ENCODE measurements at places on chromosomes 1 and 21.
A peak's percentile ranks its signal among the peaks of the same experiment; 100 is the strongest.

- DNase-seq = no peak
Measured at GRCh38 chr1:199545780-199546179, 481.7 kb upstream of the NR5A2 start.

- no peak for DNase-seq
Measured at GRCh38 chr1:79988401-79988800, 981.9 kb upstream of the ADGRL4 start.

DNA sequence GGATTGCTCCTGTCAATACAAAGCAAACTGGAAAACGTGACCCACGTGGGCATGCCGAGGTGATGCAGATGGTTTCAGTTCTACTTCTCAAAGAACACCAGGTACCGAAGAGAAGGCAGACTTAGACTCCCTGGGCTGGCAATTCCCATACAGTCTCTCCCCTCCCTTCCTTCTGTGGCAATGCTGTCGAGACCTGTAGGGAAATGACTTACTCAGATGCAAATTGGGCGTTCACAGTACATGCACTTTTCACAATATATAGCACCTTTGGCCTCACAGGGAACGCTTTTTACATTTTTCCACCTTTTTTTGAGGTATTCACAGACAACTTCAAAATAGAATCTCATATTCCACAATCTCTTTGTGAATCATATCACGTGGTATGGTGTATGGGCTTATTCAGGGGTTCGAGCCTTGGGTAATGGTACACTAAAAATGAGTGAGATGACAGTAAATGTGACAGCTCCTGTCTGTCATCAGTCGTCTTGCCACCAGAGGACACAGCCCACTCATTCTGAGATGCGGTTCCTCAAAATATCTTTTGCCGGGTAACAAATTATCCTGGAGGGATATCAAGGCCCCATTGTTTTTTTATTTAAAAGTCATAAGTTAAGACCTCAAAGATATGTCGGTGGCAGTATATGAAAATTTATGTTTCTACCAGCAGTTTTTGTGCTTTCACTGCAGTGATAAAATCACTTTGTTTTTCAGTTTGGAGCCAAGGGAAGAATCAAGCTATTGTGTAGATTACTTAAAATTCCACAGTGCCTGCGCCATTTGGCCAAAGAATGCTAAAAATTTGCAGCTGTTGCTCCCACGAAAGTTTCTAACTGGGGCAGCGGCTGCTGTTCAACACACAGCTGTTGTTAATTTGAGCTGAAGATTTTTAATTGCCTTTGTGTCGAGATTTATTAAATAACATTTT is 168.4 kb downstream of the ZZZ3 start:
- peak; percentile 80 for DNase-seq

DNA sequence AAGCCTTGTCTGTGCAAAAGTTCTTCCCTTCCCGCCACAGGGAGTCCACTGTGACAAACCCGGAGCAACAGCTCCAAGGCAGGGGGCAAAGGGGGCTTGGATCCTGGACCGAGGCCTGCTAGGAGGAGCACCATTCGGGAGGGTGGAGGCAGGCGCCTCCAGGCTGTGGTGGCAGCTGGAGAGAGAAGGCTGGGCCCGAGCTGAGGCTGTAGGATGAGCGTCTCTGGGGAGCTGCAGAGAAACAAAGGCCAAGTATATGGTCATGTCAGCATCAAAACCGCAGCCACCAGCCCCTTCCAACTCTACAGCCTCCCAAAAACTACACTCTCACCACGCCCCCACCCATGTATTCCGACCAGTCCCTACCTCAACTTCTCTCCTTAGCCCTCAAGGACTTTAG is 579 bp downstream of the SH3BP5L start:
- peak; percentile 74 for DNase-seq

DNA sequence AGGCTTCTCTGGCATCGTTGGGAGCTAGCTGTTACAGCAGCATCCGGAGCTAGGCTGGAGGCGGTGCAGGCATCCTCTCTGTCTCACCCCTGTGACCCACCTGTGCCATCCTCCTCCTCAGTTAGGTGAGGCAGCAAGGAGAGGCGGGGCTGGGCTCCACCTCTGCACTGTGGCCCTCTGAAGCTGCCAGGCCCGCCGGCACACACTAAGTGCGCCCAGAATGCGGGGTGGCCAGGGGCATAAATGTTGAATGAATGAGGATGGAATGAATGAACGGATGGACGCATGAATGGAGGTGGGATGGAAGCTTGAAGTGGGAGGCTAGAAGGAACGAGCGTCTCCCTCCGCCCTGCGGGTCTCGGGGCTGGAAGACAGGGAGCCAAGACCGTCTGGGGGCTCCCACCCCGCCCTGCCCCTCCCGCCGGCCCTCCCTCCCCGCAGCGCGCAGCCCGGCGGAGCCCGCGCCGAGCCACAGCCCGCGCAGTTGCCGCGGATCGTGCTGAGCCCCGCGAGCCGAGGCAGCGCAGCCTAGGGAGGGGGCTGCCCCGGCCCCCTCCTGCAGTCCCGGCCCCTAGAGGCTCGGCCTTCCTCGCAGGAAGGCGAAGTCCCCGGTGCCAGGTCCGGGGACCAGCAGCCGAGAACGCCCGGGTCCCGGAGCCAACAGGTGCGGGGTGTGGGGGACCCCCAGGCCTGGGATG is at the start of gene HCRTR1:
TSS of gene HCRTR1 (plus strand) at position 472 of the 698 bp plus-strand sequence. CDS start 1,504 bp downstream, outside the sequence.
- DNase-seq = no peak

DNA sequence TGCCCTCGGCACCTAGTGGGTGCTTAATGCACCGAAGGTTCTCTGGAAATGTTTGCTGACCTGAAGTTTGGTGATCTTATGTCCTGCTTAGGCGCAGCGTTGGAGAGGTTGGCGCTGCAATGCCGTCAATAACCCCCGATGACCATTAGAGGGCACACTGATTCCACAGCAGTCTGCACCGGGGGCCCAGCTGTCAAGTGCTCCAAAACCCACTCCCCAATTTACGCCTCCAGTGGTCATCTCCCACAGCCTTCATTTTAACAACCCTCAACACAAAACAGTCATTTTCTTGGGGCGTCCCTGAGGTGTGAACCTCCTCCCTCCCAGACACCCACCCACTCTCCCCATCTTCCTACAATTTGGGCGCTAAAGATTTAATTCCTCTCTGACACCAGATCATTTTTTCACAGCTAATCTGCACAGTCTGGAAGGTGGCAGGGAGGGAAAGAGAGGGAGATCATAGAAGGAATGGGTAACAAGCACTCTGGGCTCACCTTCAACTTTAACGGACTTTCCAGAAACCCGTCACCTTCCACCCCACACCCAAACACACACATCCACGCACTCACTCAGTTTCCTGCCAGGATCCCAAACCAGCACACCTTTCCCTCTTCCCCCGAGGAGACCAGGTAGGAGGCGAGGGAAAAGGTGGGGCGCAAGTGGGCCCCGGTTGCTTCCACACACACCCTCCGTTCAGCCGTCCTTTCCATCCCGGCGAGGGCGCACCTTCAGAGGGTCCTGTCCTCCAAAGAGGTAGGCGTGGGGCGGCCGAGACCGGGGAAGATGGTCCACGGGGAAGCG is 570 bp upstream of the NPR1 start:
- DNase-seq = peak; percentile 83

- no peak for DNase-seq
Measured at GRCh38 chr1:41442697-41443251, 41.7 kb downstream of the EDN2 start.

GRCh38 chr1:211928993-211929637 is 98.6 kb upstream of the LPGAT1 start:
- DNase-seq = no peak

DNA sequence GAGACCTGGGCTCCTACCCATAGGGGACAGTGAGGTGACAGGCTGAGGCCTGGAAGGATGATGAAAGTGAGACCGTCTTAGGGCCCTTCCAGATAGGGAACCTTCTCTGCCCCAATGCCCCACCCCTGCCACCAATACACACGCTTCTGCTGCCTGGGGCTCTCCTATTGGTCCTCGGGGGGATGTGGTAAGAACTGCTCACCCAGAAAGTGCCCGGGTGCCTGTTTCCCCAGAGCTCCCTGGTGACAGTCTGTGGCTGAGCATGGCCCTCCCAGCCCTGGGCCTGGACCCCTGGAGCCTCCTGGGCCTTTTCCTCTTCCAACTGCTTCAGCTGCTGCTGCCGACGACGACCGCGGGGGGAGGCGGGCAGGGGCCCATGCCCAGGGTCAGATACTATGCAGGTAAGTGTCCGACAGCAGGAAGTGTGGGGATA is 948 bp downstream of the SEMA4A start:
- DNase-seq = no peak

DNA sequence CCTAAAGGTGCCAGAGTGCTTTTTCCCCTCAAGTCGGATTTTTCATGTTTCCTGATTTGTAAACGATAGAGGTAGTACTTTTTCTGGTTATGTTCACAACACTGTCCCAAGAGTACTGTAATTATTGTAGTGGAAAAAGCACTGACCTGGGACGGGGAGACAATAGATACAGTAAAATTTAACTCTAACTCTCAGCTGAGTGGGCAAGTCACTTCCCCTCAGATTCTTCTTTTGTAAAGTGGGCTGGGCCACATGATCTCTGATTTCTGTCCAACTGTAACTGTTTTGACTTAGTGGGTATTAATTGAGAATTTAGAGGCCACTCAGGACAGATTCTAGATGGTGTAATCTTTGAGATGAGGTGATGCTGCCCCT is 19.1 kb downstream of the MARCKSL1 start:
- no peak for DNase-seq

GRCh38 chr1:1119272-1119890 is 3.5 kb upstream of the C1orf159 start:
- no peak for DNase-seq

DNA sequence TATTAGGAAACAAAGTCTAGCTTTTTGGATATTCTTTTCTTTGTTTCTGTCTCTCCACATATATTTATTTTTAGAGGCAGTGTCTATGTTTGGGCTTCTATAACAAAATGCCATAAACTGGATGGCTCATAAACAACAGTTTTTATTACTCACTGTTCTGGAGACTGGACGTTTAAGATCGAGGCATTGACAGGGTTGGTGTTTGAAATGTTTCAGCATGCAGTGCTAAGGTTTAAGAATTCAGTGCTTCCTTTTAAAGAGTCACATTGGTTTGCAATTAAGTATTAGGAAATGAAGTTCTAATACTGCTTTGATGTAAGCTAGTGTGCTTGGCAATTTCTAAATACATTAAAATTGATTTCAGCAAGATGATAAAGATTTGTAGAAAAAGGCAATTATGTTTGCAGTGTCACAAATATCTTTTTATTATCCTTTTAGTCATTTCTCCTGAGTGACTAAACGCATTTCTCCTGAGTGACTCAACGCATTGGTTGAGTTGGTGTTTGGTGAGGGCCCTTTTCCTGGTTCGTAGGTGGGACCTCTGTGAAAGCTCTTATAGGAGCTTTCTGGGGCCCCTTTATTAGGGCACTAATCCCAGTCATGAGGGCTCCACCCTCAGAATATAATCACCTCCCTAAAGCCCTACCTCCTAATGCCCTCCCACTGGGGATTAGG is 317.0 kb downstream of the USP25 start:
- no peak for DNase-seq
